ENCODE measurements at places on chromosomes 7 and 10.
A peak's percentile ranks its signal among the peaks of the same experiment; 100 is the strongest.

- DNase-seq: no peak
Measured at GRCh38 chr7:84684836-84685480, 490.4 kb upstream of the SEMA3A start.

- DNase-seq: no peak
Measured at GRCh38 chr10:11781114-11781513, 38.9 kb downstream of the ECHDC3 start.

- DNase-seq: no peak
Measured at GRCh38 chr10:118870467-118871243, 115.9 kb upstream of the CACUL1 start.

GRCh38 chr10:24306507-24306875 is 97.6 kb downstream of the KIAA1217 start:
- no peak for DNase-seq

GRCh38 chr7:103632005-103632639 is 186.1 kb upstream of the SLC26A5 start:
- no peak for DNase-seq

- DNase-seq: no peak
Measured at GRCh38 chr10:61385231-61386001, 67.8 kb downstream of the TMEM26 start.

- no peak for DNase-seq
Measured at GRCh38 chr7:130135208-130136205, 65.2 kb downstream of the KLHDC10 start.

GRCh38 chr7:139452958-139453672 is 30.4 kb downstream of the KLRG2 start:
- DNase-seq: no peak

- DNase-seq: no peak
Measured at GRCh38 chr10:120982507-120982906, 131.3 kb downstream of the WDR11 start.

DNA sequence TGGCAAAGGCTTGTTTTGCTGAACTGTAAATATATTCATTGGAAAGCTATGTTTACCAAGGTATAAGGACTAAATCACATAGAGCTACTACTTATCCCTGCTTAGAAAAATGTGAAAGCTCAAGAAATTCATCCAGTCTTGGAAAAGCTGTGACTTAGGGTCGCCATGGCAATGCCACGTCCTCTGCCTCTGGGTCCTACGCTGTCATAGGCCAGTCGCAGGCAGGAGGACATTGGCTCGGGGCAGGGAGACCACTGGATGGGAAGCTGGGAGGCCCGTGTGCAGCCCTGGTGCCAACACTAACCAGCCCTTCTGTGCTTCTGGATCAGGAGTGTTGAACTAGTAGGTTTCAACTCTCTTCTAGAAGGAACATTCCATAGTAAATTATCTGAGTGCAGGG is 67.3 kb upstream of the PDZD8 start:
- DNase-seq: no peak

DNA sequence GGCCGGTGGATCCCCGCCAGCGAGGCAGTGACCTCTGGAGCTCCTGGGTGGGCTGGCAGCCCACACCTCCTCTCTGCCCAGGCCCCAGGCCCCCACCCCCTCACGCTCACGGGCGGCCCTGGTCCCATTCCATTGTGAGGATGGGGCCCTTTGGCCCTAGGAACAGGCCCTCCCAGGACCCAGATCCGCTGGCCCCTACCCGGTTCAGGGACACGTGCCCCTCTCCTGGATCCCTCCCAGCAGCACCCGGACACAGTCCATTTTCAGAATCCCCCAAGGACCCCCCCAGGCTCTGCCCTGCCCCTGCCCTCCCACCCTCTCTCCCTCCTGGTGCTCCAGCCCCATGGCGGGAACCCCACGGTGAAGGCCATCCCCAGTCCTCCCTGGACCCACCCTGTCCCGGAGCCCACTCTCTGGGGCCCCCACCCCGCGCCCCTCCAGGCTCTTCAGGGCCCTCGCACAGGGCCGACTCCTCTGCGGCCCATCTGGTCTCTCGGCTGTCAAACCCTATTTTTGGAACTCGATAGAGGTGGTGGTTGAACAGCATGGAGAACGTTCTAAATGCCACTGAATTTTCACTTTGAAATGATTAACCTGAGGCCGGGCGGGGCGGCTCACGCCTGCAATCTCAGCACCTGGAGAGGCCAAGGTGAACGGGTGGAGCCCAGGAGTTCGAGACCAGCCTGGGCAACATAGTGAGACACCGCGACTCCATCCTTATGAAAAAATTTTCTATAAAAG is 8.1 kb downstream of the ADAP1 start:
- DNase-seq: no peak

- no peak for DNase-seq
Measured at GRCh38 chr7:36192053-36192824, 39.2 kb downstream of the EEPD1 start.

DNA sequence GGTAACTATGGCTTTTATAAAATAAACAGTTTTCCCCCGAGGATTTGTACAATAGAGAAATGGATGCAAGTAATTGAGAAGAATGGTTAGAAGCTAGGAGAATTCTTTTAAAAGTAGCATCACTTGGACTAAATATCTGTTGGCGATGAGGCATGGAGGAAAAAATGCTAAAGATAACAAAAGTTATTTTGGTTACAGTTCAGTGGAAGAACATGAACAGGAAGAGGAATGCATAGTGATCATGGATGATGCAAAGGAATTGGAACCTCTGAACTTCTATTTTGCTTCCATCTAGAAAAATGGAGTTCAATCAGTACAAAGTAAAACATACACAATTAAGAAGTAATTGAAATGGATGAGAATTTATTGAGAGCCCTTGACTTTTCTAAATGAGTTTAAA is 32.9 kb downstream of the ENTPD1 start:
- no peak for DNase-seq

DNA sequence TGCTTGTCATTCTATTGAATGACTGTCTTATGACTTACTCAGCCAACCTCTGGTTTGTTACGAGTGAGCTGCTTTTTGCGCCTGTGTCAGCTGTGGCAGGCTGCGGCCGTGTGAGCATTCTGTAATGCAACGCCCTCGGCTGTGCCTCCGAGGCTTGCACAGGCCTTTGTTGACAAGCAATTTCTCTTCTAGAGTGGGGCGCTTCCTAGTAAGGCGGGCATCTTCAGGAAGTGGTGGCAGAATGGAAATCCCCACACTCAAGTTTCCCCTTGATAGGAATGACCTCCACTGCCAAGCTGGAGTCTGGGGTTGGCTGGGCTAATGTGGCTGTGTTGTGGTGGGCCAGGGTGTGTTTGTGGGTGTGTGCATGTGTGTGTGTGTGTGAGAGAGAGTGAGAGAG is 20.2 kb upstream of the TMEM178B start:
- DNase-seq: no peak

DNA sequence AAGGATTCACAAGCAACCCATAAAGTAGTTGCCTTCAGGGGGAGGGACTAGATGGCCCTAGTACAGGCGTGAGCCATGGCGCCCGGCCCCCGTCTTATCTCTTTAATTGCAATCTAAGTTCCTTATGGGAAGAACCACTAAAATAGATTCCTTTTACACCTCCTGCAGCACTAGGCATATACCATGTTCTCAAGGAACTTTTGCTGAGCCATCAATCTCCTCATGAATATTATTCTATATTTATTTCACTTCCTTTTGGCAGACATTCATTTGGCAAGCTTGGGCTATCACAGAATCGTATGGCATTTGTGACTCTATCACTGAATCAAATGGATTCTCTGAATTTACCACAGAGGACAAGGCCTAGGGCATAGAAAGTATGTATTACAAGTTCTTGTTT is 14.8 kb upstream of the DNAJC12 start:
- DNase-seq: no peak

DNA sequence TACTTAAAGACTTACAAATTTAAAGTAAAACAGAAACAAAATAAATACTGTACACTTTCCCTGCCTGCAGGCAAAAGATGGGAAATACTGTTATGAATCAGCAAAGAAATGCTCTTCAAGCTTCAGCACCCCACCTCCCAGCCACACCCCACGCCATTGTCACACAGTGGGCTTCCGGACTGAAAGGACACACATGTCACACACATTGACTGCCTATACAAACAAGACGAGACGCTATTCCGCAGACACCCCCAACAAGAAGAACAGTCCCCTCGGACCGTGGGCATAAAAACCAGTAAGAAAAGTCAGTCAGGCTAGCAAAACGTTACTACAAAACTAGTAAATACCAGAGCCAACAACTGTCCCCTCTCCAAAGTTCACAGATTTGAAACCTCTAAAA is 22.2 kb upstream of the PARP12 start:
- no peak for DNase-seq

GRCh38 chr7:41886901-41887311 is 184.0 kb upstream of the INHBA start:
- no peak for DNase-seq

GRCh38 chr7:117640465-117640864 is 160.6 kb downstream of the CFTR start:
- DNase-seq: no peak

GRCh38 chr7:107712896-107713295 is 31.0 kb upstream of the CBLL1 start:
- DNase-seq: no peak

- no peak for DNase-seq
Measured at GRCh38 chr7:92739091-92739490, 97.3 kb downstream of the CDK6 start.

- no peak for DNase-seq
Measured at GRCh38 chr7:120862987-120863590, 5.1 kb upstream of the TSPAN12 start.

GRCh38 chr10:63466144-63466935 is 563 bp upstream of the JMJD1C start:
- DNase-seq: no peak

DNA sequence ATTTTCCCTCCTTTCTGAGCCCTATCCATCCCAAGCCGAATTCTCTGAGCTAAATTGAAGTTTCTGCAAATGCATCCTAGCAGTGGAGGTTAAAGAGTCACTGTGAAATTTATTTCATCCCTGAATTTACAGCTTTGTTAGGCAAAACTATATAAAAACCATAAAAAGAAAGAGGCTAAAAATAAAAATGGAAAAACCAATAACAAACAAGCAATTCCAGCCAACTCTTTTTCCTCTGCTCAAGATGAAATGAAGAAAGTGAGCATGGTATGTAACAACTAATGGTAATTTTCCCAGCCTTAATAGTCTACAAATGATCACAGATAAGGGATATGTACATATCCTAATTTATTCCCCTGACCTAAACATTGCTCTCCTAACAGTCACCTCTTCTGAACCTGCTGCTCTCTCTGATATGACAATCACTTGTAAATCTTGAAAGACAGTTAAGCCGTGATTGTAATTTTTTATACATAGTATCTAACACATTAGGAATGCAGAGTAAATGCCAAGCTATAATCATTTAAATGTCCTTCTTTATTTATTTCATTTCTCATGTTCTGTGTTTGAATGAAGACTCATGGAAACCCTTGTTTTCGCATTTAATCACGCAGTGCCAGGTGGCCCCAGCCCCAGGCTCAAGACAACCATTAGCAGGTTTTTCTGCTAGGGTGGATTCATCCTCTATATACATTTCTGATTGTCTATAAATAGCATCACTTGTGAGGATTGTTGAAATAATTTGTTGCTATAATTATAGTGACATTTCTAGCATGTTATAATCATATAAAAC is 48.6 kb upstream of the NRP1 start:
- DNase-seq: no peak

- no peak for DNase-seq
Measured at GRCh38 chr10:131955591-131956340, 26.0 kb downstream of the BNIP3 start.

DNA sequence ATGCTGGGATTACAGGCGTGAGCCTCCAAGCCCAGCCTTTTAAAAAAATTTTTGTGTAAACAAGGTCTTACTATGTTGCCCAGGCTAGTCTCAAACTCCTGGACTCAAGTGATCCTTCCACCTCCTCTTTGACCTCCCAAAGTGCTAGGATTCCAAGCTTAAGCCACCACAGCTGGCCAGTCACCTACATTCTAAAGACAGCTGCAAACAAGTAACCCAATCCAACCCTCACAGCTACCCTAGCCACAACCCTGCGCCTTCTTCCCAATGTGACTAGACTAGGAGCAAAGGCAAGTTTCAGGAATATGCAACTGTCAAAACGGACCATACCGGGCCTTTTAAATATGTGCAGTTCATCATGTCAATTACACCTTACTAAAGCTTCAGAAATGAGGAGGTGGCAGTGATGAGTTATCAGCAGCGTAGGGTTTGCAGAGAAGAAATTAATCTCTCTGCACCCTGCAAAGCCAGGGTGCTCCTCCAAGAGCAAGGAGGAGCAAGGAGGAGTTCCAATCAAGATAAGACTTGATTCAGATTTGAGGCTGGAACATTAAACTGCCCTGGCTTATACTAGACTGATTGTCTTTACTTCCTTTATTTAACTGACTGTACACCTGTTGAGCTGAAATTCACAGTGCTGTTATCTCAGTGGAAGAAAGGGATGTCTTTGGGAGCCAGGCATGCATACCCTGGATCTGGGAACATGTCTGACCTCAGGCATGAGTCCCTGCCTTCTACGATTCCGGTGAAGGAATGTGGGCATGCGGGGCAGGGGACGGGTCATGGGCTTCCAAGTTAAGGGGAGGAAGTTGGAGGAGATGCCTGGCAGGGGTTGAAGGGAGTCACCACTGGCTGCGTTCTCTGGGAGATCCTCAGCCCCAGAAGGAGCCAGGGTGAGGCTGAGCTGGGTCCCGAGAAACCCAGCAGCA is 15.5 kb upstream of the TMEM120A start:
- DNase-seq: no peak

GRCh38 chr7:135160098-135160857 is 10.2 kb downstream of the CYREN start:
- peak; percentile 8 for DNase-seq

DNA sequence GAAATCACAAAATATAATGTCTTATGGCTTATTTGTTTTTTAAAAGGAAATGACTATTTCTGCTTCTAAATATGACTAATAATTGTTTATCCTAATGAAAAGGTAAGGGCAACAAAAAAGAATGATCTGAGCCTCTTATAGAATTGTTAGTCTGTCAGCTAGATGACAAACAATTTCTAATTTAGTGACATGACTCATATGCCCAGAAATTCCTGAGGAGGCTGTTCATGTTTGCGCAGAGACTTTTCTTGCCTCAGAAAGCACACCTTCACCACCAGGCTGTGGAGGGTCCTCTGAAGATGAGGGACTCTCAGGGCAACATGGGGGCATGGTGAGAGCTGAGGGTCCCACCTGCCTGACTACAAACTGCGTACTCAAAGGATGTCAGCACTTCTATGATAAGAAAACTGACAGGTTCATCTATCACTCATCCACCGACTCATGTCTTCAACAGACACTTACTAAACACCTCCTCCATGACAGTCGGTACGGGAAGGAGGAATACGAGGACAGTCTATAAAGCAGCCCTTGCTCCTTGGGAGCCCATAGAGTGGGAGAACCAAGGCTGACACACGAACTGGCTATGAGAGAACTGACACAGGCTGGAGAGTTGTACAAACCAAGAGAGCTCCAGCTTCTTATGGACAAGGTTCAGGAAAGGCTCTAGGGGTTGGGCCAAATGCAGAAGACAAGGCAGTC is 102.0 kb downstream of the PKD1L1 start:
- no peak for DNase-seq

GRCh38 chr10:119285495-119286267 is 78.3 kb downstream of the GRK5 start:
- no peak for DNase-seq

- DNase-seq: no peak
Measured at GRCh38 chr7:91945476-91945875, 4.8 kb downstream of the AKAP9 start.

Data from memory B cell (primary cell).